ENCODE measurements at places on chromosomes 1 and 21.

DNA sequence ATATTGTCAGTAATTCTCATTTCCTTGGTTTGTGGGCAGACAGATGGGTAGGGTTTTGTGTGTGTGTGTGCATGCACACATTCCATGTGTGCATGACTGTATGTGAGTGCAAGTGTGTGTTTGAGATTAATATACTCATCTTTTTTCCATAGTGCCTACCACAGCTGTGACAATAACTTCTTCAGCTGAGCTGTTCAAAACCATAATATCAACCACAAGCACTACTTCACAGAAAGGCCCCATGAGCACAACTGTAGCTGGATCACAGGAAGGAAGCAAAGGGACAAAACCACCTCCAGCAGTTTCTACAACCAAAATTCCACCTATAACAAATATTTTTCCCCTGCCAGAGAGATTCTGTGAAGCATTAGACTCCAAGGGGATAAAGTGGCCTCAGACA is 149.3 kb downstream of the ADGRL2 start:
- no peak for DNase-seq

GRCh38 chr1:220956501-220957232 is 77.4 kb downstream of the HLX start:
- DNase-seq = no peak

- DNase-seq = no peak
Observed at GRCh38 chr21:43767984-43768867, 7.9 kb downstream of the CSTB start.

DNA sequence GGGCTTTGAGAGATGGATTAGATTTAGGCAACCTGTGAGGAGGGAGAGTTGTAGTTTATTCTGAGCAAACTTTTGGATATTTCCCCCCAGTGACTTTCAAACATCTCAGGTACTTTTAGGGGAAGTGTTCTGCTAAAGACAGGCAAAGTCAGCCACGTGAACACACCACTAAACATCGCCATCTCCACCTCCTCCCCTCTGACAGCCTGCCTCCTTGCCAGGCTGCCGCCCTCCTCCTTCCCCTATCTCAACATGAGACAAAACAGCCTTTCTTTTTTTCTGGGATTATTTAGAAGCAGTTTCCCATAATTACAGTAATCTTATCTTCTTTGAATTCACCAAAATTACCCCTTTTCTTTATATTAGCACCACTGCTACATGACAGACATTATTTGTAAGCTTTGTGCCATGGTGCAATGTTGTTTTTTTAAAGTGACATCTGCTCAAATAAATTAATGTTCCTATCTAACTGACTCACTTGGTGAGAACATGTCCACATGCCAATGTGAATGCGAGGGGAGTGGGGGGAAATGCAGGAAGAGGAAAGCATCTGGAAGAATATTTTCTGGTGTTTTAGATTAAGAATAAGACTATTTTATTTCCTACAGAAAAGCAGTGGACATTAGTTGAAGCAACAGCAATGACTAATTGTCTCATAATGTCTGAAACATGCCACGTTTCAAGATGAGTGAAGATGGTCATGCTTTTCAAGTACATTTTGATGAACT is 147.8 kb upstream of the ATP1B1 start:
- DNase-seq = no peak

DNA sequence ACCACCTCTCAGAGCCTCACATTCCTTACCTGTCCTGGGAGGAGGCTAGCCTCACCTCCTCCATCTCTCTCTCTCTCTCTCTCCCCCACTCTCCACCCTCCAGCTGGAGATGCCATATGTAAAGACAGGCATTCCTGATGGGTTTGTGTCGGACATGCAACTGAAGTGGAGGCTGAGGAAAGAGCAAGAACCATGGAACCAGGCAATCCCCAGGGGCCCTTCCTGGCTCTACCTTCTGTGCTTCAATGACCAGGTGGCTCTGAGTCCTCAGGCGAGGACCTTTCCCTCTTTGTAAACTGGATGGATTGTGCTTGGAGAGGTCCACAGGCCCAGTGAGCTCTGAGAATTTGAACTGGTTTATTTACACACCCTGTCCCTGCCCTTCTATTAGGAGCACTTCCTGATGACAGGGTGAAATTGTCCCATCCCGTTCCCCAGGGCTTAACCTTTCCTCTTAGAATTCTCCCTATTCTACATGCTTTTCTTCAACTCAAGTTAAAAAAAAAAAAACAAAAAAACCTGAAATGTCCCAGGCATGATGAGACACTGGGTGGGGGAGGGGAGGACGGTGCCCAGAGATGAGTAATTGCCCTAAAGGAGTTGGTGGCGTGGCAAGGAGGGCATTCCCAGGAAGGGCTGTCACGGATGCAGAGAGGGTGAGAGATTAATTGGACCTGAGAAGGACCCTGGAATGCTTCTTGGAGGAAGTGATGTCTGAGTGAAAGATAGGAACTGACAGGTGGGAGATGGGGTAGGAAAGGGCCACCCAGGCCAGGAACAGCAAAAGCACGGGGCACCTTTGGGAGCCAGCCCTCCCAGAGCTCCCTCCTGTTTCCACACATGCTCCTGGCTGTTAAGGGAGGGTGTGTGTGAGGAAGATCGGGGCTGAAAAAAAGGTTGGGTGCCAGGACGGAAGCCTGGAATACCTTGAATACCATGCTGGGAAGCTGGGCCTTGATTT is 50.2 kb upstream of the WASF2 start:
- no peak for DNase-seq

- no peak for DNase-seq
Observed at GRCh38 chr1:53147174-53147573, 4.7 kb upstream of the SLC1A7 start.

DNA sequence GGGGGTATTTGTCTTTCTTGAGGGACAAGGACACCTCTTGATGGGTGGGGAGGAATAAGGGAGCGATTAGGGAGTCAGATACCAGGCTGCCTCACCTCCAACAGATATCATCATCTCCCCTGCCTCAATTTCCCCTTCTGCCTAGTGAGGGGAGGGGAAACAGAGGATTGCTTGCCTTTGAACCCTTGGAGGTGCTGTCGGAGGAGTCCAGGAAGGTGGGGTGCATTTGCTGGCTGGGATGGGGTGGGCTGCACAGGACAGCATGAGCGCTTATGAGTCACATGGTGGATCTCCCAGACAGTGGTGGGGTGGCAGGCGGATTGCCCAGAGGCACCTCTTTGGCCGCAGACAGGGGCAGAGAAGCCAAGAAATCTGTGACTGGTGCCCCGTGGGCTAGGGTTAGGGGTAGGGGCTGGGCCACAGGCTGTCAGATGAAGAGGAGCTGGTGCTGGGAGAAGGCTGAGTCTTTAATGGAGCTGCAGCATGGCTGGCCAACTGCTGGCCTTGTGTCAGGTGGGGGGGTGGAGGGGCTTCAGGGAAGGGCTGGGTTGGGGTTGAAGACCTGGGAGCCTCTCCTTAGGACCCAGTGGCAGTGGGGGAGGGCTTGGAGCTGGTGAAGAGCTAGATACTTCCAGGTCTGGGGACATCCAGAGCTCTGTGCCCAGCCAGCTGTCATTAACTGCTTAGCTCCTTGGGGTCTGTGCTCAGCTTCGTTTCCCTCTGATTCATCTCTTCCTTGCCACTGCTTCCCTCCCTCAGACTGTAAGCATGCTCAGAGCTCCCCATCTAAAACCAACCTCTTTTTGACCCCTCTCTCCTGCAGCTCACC is 7.0 kb upstream of the ADORA1 start:
- DNase-seq = no peak

DNA sequence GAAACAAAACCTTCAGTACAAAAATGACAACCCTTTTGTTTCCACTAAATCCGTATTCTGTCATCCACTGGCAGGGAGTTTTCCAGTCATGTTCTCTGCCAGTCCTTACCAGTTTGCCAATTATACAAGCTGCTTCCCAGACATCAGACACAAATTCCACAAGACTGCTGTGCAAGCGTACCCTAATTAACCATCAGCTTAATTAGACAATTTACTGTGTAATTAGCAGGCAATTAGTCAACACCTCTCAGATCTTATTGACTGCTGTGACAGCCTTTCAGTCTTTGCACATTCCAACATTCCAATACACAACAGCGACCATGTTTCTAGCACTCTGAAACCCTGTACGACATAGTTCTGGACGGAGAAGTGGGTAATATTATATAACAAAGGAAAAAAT is 420.1 kb downstream of the DPYD start:
- DNase-seq = no peak

DNA sequence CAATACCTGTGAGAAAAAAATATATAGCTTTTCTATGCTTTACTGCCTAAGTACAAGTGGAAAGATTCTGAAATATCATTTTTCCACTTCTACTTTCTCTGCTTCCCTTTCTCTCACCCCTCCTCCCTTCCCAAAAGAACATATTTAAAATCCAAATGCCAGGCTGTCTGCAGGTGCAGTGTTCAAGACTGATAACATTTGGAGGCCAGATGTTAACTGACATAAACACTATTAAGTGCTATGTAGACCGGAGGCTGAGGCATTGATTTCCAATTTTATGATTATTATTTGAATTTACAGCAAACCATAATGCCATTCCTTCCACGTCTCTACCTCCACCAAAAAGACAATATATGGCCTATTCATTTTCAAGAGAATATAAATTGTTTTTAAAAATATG is 296.9 kb upstream of the SGIP1 start:
- no peak for DNase-seq

DNA sequence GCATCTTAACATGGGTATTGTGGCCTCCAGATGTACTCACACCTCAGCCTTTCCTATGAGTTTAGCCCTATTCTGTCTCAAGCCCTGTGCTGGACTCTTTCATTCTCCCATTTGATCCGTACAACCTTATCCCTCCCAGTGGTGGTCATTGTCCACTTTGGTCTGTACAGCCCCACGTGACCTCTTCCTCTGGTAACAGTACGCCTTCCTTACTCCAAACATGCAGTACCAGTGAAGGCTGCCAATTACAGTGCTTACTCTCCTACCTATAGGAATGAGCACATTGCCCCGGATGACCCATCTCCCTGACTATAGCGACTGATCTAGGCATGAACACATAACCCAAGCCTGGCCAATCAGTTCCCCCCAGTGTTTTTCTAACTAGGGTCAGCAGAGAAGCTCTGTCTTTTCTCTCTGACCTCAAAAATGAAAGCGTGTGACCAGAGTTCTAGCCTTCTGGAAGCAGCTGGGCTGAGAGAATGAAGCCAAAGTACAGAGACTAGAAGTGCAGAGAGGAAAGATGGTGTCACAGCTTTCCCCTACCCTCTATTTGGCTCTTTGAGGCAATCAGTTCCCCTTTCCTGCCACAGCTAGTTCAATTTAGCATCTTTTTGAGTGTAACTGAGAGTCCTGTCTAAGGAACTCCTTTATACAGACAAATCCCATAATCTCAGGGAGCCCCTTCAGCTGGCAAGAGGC is 9.9 kb upstream of the QSOX1 start:
- DNase-seq = no peak

GRCh38 chr1:53556657-53557227 is 97.5 kb downstream of the DMRTB1 start:
- no peak for DNase-seq

GRCh38 chr1:173529106-173529505 is 52.0 kb downstream of the PRDX6 start:
- no peak for DNase-seq

- no peak for DNase-seq
Observed at GRCh38 chr21:17231771-17232170, 281.1 kb upstream of the CXADR start.

GRCh38 chr1:17436380-17437174 is 2.9 kb downstream of the RCC2 start:
- DNase-seq = no peak

DNA sequence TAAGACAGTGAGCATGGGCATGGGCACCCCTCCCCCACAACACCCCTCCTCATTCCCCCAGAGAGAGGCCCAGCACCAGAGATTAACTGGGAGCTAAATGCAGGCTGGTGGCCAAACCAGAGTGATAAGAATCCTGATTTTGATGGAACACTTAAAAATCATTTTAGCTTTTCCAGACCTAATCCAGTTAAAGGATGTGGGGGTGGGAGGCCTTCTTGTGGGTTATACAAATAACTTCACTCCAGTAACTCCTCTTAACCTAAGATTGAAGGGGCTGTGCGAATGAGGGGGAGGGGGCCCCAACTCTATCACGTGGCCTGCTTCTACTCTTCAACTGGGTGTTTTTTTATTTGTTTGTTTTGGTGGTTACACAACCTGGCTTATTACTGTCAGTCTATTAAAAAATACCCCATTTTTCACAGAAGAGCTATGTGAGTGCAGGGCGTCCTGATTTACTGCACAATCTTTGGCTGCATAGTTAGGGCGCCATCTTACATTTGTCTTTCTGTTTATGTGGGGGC is 398.1 kb upstream of the LYPLAL1 start:
- DNase-seq = no peak

DNA sequence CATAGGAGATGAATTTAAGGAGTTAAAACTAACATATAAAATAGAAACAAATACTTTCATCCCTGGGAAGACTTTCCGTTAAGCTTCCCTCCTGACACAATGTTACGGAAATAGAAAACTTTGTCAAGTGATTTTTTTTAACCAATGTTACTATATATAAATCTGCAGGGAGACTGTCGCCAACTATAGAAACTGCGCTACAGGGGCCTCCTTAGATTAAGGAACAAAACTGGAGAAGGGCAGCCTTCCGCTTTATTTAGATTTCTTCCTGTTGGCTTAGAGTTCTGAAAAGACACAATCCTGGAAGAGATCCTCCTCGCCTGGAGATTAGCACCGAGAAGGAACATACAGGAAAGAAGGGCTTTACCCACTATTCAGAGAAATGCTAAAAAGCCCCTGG is 1.5 kb downstream of the MGST3 start:
- no peak for DNase-seq

DNA sequence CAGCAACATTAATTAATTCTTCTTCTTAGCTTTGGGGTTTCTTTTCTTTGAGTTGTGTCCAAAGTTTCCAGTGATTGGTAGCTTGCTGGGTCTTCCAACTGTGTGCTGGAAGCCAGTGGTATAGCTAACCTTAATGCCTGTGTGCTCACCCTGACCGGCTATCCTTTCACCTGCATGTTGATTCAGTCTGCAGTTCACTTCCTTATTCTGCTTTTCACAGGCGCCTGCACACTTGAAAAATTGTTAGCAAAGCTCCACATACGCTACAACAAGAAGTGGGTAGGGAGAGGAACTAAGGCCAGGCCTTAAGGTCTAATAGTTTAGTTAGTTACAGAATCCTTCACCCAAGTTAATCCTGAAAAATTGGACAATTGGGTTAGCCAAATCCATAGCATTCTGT is 35.7 kb downstream of the NCF2 start:
- DNase-seq = no peak

- DNase-seq = no peak
Observed at GRCh38 chr1:20494609-20495311, 8.8 kb upstream of the CAMK2N1 start.

DNA sequence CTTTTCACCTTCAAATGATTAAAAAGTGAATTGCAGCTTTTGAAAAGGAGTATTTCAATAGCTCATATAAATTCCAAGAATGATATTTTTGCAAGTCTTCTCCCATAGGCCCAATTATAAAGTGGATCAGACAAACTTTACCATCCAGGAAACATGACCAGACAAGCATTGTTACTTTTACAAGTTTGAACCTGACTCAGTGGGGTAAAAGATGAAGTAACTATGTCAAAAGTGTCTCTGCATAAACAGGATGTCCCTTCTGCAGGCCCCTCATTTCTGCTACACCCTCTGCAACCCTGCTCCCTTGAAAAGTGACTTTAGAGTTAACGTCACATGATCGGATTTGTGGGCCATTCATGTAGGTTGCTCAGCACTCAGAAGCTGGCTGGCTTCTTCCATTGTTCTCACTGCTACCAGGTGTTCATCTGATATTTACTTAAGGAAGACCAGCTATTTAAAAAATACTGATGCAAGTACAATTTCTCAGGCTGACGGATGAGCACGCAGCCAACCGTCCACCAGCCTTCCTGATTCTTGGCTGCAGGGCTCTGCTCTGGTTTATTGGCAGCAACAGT is 32.3 kb downstream of the URB1 start:
- no peak for DNase-seq

Data from NCI-H1930 (cell line).